CD4-positive, alpha-beta memory T cell (primary cell): ENCODE measurements at places on chromosomes 5 and 9.
A peak's percentile ranks its signal among the peaks of the same experiment; 100 is the strongest.

DNA sequence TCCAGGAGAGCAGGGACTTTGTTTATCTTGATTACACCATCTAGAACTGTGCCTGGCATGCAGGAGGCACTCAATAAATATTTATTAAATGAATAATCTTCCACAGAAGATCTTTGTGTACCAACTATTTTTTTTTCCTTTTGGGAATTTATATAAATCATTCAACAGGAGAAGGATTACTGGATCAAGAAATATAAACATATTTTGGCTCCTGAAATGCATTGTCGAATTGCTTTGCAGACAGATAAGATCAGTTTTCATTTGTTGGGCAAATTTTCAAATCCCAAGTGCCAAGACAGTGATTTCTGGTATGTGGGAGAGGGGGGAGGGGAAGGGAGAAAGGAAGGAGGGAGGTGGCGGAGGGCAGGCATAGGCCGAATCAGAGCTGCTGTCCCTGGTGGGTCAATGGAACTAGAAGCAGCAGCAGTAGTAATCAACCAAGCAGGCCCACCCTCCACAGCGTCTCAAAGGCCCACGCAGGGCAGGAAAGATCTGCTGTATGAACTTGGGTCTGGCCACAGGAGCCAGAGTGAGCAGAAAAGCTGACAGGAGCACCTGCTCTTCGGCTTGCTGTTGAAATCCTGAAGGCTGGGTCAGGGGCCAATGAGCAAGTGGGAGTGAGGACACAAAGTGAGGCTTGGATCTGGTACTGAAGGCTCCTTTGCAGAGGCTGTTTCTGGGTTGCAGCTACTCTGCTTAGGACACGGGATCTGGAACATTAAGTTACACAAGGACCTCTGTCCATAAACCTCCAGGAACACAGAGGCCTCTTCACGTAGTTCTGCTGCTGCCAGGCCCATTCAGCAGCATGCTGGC is 15.8 kb upstream of the TRAF1 start:
- DNase-seq: no peak

DNA sequence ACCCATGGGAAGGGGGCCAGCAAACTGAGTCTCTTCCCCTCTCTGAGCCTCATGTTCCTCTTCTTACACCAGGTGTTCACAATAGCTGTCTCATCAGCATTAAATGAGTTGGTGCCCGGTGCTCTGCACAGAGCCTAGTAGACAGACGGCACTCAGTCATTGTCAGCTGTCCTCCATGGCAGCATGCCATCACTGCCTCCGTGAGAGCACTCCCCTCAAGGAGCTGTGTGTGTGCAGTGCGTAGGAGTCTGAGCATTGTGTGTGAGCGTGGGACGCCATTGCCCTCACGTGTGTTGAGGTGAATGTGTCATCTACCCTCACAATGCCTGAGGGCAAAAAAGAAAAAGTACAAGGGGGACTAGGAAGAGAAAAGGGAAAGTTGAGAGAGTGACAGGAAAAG is 536.5 kb downstream of the CDK5RAP2 start:
- DNase-seq: no peak

- no peak for DNase-seq
Observed at GRCh38 chr5:40717281-40717680, 37.6 kb downstream of the PTGER4 start.

DNA sequence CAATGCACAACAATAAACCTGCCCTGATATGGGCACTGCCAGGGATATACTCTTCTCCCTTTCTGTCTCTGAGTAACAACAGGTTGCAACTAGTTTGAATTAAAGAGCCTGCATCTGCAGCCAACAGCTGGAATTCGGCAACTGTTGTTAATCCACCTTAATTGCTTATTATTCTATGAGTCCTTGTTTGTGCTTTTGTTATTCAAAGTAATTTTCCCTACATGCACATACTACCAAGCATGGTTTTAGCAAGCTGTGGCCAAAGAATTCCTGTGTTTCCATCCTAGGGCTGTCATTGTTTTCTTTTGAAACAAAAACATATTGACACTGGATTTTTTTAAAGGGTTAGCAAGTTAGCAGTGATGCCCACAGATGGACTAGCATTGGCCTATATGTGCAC is 171.5 kb downstream of the EFNA5 start:
- DNase-seq: no peak

GRCh38 chr5:157607371-157608161 is 32.0 kb upstream of the ADAM19 start:
- peak; percentile 63 for DNase-seq

DNA sequence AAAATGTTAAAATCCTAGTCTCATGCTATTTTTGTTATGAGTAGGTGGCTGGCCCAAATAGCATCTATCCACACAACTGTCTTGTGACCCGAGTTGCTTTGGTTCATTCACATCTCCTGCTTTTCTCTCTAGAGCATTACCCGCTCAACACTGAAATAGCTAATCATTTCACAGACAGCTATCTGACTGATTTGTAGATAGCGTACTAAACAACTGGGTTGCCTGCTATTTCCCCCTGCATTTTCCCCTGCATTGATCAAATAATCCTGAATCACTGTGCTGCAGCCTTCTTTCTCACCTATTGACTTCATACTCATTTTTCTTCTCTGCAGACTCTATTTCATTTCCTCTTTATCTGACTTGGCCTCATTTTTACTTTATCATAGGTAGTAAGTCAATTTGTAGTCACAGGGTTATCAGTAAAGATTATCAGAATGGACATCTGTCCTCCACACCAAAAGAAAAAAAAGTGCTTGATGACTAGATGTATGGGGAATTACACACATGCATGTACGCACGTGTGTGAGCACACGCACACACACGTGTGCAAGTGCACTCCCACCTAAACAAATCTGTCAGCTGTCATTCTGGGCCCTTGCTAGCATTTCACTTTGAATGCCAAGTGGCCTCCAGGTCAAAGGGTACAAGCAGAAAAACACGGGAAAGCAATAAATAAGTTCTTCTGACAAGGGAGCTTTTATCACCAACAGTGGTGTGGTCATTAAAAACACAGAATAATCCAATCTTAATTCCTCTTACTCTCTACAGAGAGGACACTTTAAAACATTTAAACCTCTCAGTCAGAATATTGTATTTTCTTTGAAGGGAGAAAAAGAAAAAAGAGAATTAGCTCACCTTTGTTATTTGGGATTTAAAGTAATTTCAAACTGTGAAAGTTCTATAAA is 501.6 kb downstream of the EFNA5 start:
- no peak for DNase-seq

DNA sequence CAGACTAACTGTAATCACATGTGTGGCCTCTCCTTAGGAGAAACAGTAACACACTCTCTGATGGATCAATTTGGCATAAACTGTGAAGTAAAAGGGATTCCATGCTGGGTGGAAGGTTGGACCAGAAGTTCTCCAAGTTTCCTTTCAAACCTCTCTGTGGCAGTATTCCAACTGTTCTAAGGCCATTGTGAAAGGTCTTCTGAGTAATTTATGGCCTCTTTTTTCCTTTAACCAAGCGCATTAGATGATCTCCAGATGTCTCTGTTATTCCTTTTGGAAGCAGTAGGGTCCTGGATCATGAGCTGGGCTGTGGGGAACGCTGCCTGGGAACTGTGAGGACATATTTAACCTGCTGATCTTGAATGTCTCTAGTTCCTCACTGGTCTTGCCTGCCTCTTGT is 80.6 kb upstream of the IL6ST start:
- no peak for DNase-seq

DNA sequence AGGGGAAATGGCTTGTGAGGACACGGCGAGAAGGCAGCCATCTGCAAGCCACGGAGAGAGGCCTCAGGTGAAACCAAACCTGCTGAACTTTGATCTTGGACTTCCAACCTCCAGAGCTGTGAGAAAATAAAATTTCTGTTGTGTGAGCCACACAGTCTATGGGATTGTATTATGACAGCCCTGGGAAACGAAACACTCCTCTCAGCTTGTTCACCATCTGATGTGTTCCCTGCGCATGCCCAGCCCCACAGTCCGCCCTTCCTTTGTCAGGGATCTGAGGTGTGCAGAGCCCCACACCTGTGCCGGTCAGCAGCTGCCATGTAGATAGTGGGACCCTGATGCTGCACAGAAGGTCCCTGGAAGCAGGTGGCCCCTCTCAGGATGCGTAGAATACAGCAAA is 34.1 kb downstream of the PLPP7 start:
- DNase-seq: no peak

GRCh38 chr5:126477294-126478117 is 54.3 kb downstream of the GRAMD2B start:
- no peak for DNase-seq

DNA sequence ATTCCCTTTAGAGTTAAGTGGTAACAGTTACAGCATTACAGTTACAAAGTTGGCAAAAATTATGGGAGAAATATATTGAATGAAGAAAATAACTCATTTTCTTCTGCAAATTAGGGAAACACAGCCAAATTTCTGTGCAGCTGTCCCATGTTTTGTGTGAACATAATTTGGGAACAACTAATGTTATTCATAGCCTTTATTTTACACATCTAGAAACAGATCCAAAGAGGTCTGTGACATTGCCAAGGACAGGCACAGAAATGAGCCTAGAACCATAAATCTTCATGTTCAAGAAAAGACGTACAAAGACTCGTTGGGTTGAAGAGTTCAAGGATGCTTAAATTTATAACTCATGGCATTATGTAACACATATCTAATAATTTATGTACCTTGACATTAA is 114.1 kb upstream of the TXNDC8 start:
- no peak for DNase-seq

GRCh38 chr9:81427870-81428269 is 261.5 kb downstream of the TLE1 start:
- no peak for DNase-seq

DNA sequence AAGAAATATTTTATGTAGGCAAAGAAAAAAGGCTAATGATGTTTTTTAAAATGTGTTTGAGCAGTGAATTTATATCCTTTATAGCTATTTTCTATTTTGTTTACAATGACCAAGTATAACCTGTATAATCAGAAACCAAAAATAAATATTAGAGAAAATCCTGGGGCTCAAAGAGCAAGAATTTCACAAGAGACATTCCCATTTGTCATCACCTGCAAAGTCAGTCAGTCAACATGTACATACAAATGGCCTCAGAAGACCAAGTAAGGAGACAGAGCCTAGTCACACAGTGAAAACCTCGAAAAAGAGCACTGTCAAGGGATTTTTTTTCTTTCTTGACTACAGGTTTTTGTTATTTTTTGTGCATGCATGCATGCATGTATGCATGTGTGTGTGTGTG is 231.4 kb downstream of the GLIS3 start:
- DNase-seq: no peak

- no peak for DNase-seq
Observed at GRCh38 chr9:98479967-98480847, 224.8 kb upstream of the TBC1D2 start.

- no peak for DNase-seq
Observed at GRCh38 chr9:108158236-108158995, 668.8 kb upstream of the KLF4 start.

GRCh38 chr5:113118298-113118697 is 141.7 kb downstream of the DCP2 start:
- DNase-seq: no peak

- no peak for DNase-seq
Observed at GRCh38 chr5:32044939-32045338, 129.2 kb downstream of the GOLPH3 start.

DNA sequence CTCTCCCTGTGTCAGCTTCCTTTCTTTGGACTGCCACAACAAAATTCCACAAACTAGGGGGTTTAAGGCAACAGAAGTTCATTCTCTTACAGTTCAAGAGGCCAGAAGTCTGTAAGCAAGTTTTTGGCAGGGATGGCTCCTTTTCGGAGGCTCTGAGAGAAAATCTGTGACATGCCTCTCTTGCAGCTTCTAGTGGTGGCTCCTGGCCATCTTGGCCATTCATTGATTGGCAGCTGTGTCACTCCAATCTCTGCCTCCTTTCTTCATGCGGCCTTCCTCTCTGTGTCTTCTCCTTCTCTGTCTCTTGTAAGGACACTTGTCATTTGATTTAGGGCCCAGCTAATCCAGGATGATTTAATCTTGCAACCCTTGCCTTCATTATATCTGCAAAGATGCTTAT is 2.0 kb upstream of the NEUROG1 start:
- no peak for DNase-seq

- DNase-seq: no peak
Observed at GRCh38 chr9:129446828-129447550, 173.9 kb downstream of the C9orf50 start.

- DNase-seq: no peak
Observed at GRCh38 chr9:106920091-106920490, 57.1 kb downstream of the ZNF462 start.

DNA sequence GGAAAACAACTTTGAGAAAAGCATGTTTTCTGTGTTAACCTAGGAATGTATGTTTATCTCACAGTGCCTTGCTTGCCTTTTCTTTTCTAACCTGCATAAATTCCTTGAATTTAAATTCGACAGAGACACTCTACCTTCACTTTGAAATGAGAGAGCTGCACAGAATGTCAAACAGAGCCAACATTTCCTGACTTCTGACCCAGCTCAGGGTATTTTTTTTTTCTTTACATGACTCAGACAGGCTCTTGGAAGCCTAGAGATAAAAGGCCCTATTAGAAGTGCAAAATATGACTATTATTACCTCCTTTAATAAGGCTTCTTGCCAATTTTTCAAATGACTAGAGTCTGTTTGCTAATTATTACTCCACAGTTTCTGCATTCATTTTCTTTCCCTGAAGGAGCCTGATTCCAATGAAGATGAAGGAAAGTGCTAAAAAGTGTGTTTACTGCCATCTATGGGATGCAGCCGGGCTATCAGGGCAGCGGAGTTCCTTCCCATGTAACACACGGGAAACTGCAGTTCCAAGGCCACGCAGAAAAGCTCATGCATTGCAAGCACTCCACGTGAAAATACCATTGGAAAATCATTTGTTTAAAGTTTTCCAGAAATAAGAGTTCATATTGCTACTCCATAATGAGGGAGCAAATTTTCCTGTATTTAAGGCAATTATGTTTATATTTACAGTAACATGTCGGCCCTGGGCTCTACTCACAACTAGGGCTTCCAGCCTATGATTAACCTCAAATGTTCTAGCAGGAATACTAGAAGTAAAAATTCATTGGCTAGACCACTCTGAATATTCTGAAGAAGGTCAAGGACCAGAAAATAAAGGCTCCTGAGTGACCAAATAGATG is 485.6 kb downstream of the ZSWIM6 start:
- no peak for DNase-seq

GRCh38 chr9:3863111-3863528 is 337.3 kb upstream of the RFX3 start:
- no peak for DNase-seq

- no peak for DNase-seq
Observed at GRCh38 chr5:167743695-167744464, 547.6 kb upstream of the WWC1 start.

DNA sequence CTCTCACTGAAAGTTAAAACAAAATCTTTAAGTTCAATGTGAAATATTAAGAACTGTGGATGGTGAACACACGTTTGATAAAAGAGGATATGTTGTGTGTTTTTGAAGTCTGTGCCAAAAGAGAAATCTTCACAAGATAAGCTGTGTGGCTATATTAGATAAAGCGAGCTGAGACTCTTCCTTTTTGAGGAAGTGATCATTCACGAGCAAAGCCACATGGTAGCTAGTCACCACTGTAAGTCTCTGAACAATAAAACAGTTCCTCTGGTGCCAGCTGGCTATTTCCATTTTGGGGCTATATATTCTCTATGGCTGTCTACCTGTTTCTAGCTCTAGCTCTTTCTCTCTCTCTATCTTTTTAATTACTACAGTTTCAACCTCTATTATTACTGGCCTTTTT is 1849.2 kb upstream of the C9orf72 start:
- no peak for DNase-seq

- DNase-seq: no peak
Observed at GRCh38 chr9:71096421-71097108, 24.9 kb downstream of the TRPM3 start.

- DNase-seq: no peak
Observed at GRCh38 chr5:173794901-173795416, 93.2 kb upstream of the CPEB4 start.

GRCh38 chr5:135628771-135629563 is 50.2 kb upstream of the CXCL14 start:
- no peak for DNase-seq
